Mesothelial cell of epicardium (in vitro differentiated cells): ENCODE measurements at places on chromosomes 7 and 10.

DNA sequence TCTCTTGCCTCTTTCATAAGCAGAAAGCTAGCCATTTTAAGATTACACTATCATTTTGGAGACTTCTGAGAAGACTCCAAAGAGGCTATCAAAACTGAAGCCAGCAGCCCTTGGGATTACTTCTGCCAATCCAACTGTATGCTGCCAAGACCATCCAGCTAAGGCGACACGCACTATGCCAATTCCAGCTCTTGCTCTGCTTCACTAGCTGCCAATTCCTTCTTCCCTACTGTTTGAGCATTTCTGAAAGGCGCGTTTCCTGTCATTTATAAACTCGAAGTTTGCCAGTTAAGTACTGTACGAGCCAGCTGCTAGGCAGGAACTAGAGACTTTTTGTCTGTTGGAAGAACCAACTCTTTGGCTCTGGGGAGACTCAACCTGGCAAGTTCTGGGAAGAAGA is 36.5 kb downstream of the MALSU1 start:
- H3K4me1 ChIP-seq = peaks cover 46% of the 10 kb centered on the region
- DNase-seq = no peak
- peak overlapping the region; percentile 72 for H3K27ac ChIP-seq
- no peaks in the 10 kb centered on the region for H3K27me3 ChIP-seq

- H3K4me1 ChIP-seq = peaks cover 2% of the 10 kb centered on the region
- DNase-seq = no peak
- no peak overlapping the region for H3K27ac ChIP-seq
- H3K4me3 ChIP-seq = no peak overlapping the region
These were observed 29.3 kb upstream of the HECW1 start for GRCh38 chr7:43083106-43083505.

DNA sequence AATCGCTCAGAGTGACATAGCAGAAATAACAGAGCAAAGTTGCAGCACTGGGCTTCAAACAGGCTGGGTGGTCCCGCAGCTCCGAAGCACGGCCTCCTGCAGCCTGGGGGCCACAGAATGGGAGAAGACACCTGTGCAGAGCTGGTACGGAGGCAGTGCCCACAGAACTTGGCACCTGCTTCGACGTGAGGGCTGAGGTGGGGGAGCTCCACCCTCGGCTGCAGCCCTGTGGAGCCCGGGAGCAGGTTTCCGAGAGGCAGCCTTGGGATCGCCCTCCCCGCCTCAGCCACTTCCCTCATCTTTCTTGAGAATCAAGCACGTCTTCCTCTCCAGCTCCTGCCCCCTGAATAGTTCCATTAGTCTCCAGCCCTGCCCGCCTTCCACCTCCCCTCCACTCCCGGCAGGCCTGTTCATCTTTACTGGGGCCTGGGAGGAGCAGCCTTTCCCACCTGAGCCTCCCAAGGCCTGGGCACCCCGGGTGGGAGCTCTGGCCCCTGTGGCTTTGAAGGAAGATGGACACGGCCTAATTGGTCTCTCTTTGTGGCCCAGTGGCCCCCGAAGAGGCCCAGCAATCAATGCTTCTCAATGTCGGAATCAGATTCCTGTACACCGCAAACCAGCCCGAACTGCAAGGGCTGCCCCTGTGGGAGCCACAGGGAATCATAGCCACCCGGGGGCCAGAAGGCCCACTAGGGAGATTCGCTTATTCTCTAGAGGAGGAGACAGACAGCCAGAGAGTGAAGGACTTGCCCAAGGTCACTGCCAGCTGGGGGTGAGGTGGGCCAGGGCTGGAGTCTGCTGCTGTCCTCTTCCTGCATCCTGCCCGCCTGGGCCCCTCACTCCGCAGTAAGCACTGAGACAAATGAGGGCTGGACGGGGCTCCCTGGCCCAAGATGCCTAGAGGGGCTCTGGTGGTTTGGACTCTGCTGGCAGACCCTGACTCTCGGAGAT is 17.0 kb upstream of the PCBD1 start:
- no peaks in the 10 kb centered on the region for H3K36me3 ChIP-seq
- H3K27ac ChIP-seq = no peak overlapping the region
- peaks cover 41% of the 10 kb centered on the region for H3K27me3 ChIP-seq
- no peak for DNase-seq
- no peak overlapping the region for H3K4me3 ChIP-seq

DNA sequence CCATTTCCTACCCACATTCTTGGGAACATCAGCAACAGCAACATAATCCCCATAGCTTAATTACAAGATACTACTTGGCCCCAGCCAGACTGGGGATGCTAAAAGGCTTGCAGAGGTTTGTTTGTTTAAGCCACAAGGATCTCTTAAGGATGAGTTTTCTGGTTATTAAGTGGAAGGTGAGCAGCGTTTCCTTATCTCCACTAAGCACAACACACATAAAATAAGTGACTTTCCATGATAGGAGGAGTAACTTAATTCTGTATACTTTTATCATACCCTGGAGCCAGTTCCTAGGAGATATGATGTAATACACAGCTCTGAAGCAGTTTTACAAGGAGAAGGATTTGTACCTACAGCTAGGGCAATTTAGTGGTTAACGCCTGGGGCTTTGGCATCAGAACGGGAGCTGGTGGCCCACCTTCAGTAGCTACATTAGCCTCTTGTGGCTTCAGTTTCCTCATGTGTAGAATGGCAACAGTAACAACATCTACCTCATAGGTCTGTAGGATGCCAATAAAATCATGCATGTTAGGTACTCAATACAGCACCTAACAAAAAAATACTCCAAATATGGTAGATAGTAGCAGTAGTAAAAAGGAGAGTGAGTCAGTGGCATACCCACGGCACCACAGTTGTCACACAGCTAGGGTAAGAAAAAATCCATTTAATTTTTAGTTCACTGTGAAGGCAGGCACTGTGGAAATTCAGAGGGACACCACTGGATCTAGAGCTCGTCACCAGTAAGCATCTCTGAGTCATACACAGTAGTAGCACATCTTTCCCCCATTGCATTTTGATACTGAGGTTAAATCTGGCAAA is 55.2 kb downstream of the DOCK4 start:
- no peaks in the 10 kb centered on the region for H3K36me3 ChIP-seq
- no peak for DNase-seq
- H3K27me3 ChIP-seq = no peaks in the 10 kb centered on the region
- no peak overlapping the region for H3K27ac ChIP-seq
- H3K4me3 ChIP-seq = no peak overlapping the region

- H3K4me3 ChIP-seq = no peak overlapping the region
- H3K27ac ChIP-seq = no peak overlapping the region
- H3K4me1 ChIP-seq = no peaks in the 10 kb centered on the region
- DNase-seq = no peak
These were observed 306.0 kb upstream of the LRGUK start for GRCh38 chr7:133821171-133821570.

DNA sequence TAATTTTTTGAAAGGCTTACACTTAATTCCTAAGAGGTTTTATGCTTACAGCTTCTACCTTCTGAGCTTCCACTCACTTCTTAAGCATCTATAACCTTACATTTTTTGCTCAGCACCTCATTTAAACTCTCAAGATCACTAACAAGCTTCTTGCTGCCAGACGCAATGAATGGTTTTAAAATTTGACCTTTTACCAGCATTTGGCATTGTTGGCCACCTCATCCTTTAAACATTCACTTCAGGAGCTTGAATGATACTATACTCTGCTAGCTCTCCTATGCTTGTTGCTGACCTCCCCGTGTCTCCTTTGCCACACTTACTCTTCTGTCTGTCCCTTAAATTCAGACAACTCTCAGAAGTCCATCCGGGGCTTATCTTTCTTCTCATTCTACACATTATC is 37.7 kb upstream of the ODAD2 start:
- H3K4me1 ChIP-seq = no peaks in the 10 kb centered on the region
- no peak overlapping the region for H3K4me3 ChIP-seq
- H3K27ac ChIP-seq = no peak overlapping the region
- H3K36me3 ChIP-seq = no peaks in the 10 kb centered on the region
- DNase-seq = no peak

DNA sequence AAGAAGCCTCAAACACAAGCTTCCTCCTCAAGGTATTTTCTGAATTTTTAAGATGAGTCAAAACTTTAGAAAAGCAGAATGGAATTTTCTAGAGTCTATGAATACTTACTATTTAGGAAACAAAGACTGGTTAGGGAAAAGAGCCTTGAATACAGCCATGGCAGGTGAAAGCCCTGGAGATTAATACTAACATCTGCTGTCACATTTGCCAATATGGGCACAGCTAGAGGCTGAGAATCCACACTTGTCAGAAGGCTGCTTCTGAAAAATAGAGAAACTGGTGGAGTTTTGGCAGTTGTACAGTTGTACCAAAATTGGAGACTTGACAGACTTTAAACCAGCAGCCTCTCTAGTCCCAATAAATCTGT is 24.3 kb upstream of the CNNM1 start:
- H3K4me1 ChIP-seq = peaks cover 7% of the 10 kb centered on the region
- DNase-seq = no peak
- no peak overlapping the region for H3K4me3 ChIP-seq
- no peak overlapping the region for H3K27ac ChIP-seq

DNA sequence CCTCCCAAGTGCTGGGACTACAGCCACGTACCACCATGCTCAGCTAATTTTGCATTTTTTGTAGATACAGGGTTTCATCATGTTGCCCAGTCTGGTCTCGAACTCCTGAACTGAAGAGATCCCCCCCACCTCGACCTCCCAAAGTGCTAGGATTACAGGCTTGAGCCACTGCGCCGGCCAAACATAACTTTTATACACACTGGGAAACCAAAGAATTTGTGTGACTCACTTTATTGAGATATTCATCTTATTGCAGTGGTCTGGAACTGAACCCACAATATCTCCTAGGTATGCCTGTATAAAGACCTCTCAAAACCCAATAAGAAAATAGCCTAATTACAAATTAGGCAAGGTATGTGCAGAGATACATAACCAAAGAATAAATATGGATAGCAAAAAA is 182.6 kb upstream of the FEZF1 start:
- H3K27me3 ChIP-seq = no peaks in the 10 kb centered on the region
- no peak for DNase-seq
- no peaks in the 10 kb centered on the region for H3K4me1 ChIP-seq
- H3K27ac ChIP-seq = no peak overlapping the region
- no peak overlapping the region for H3K4me3 ChIP-seq

DNA sequence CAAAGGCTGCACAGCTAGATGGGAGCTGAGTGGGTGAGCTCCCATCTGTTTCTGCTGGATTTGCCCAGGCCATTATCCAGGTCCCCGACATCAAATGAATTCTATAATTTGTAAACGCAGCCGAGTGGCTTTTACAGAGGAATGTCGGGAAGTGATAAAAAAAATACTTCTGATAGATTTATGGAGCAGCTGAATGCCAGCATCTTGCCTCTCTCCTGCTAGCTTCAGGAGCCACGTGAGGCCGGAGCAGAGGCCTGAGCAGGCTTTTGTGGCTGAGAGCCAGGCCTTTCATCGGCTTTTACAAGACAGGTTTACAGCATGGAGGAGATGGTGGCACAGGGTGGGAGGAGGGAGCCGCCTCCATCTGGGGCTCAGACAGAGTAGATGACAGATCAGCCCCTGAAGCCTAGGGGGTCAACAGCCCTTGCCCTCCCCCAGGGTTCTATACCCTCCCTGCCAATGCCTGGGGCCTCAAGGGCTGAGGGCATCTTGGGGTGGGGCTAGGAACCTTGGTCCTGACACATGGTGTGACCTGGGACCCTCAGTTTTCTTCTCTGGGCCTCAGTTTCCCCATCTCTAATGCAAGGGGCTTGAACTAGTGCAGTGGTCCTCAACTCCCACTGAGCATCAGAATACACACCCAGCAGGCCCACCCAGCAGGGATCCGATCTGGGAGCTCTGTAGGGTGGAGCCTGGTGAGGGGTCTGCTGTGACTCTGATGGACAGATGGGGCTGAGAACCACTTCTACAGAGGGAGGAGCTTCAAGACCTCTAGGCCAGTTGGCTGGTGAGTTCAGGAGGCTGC is 44.2 kb upstream of the PCBD1 start:
- H3K4me1 ChIP-seq = peaks cover 39% of the 10 kb centered on the region
- peak; percentile 56 for DNase-seq
- peaks cover 85% of the 10 kb centered on the region for H3K27me3 ChIP-seq

GRCh38 chr10:78512205-78512550 is 478.5 kb downstream of the RPS24 start:
- H3K27me3 ChIP-seq = no peaks in the 10 kb centered on the region
- no peak for DNase-seq
- H3K4me3 ChIP-seq = no peak overlapping the region

DNA sequence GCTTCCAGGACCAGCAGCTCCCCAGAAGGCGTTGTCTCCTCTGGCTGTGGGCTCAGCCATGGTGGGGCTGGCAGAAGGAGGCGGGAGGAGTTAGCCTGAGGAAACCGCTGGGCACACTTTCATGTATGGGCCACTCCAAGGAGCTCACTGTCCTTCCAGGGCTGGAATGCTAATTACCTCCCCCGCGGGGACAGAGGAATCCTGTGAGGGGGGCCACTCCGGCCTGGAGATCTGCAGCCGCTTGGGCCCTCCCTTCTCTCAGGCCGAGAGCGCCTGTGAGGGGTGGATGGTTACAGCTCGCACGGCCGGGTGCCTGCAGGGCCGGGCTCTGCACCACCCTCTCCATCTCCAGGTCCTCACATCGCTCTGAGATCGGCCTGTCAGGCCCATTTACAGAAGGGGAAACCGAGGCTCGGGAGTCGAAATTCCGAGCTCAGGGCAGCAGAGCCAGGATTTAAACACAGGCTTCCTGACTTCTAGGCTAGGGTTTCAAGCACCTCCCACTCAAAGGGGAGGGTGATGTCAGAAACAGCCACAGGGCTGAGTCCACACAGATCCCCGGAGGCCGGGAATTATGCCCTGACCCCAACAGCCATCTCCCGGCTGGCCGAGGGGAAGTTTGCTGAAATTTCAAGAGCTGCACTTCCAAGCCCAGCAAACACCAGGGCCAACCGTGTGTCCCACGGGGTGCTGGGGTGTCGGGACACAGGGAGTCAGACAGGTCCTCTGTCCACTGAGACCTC is 59.1 kb downstream of the PDGFA start:
- H3K4me1 ChIP-seq = peaks cover 36% of the 10 kb centered on the region
- no peaks in the 10 kb centered on the region for H3K36me3 ChIP-seq
- H3K27ac ChIP-seq = peak overlapping the region; percentile 30
- DNase-seq = no peak

GRCh38 chr7:2823130-2823529 is 21.0 kb downstream of the GNA12 start:
- H3K27me3 ChIP-seq = no peaks in the 10 kb centered on the region
- peaks cover 45% of the 10 kb centered on the region for H3K4me1 ChIP-seq

- H3K36me3 ChIP-seq = no peaks in the 10 kb centered on the region
- H3K27me3 ChIP-seq = peaks cover 73% of the 10 kb centered on the region
- H3K27ac ChIP-seq = no peak overlapping the region
These were observed 33.8 kb upstream of the C10orf120 start for GRCh38 chr10:122733443-122733842.

DNA sequence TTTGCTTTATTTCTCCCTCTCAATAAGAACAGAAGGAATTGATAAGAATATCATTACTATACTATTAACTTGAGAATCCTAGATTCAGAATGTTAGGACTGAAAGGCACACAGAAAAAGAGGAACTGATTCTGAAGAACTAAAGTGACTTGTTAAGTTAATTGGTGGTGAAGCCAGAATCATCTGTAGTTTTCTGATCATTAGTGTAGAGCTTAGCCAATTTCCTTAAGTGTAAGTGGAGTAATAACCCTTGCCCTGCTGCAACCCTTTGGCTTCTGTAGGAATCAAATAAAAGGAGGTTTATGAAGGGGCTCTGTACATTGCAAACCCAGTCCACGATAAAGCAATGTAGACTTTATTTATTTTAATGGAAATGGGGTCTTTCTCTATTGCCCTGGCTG is 1186.0 kb downstream of the SORCS3 start:
- H3K36me3 ChIP-seq = no peaks in the 10 kb centered on the region
- H3K27me3 ChIP-seq = no peaks in the 10 kb centered on the region
- H3K27ac ChIP-seq = no peak overlapping the region
- H3K4me3 ChIP-seq = no peak overlapping the region
- no peaks in the 10 kb centered on the region for H3K4me1 ChIP-seq
- DNase-seq = no peak
